ENCODE measurements at places on chromosomes 2 and 18.
A peak's percentile ranks its signal among the peaks of the same experiment; 100 is the strongest.

- no peak for DNase-seq
Observed at GRCh38 chr2:130371723-130372054, 15.8 kb downstream of the PTPN18 start.

DNA sequence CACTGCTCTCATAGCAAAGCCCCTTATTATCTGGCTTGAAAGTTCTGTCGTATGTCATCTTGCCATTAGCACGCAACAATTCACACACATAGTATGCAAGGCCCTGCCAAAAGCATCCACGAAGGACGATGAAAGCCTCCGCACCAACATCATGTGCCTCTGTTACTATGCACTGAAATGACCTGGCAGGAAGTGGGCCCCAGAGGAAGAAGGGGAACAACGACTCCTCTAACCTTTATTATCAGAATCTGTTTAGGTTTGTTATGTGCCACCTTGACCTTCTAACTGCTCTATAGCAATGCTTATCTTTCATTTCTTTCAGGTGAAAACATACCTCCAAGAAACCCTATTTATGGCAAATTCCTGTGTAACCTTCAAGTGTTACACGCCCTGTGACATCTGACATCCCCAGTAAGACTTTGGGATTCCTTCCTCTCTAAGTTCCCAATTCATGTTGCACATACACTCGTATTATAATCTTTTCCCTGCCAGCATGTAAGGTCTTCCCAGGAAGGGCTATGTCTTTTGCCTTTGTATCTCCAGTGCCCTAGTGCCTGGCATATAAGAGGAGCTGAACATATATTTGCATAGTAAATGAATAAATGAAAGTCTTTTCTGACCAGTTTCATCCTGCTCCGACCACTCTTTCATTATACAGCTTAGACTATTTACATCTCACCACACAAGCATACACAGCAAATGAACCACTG lies 7.0 kb upstream of the NDUFV2 start:
- no peak for DNase-seq

GRCh38 chr18:74665905-74666304 lies 68.2 kb downstream of the ZNF407 start:
- no peak for DNase-seq

GRCh38 chr2:127451981-127452380 lies 33.8 kb downstream of the PROC start:
- no peak for DNase-seq

- no peak for DNase-seq
Observed at GRCh38 chr18:62763101-62763521, 47.8 kb downstream of the PHLPP1 start.

DNA sequence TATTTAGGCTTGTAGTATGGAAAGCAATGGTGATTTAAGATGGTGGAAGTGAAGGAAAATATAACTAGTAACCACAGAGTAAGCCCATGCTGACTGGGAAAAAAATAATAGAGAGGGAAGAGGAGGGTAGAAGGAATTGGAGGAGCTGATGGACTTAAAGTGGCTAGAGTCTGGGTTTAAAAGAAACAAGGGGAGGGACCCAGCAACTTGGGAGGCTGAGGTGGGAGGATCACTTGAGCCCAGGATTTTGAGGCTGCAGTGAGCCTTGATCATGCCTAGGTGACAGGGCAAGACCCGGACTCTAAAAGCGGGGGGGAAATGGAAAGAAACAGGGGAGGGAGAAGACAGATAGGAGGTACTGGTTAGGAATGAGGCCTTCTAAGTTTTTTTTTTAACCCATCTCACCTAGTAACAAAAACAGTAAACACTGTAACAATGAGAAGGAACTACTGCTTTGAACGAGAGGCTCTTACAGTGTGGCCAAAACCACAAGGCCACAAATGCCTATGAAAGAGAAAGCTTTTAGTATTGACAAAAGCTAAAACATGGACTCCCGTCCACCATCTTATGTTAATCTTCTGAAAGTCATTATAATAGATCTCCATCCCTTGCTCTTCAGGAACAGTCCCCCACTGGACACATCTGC lies 26.6 kb downstream of the METTL8 start:
- DNase-seq: no peak

DNA sequence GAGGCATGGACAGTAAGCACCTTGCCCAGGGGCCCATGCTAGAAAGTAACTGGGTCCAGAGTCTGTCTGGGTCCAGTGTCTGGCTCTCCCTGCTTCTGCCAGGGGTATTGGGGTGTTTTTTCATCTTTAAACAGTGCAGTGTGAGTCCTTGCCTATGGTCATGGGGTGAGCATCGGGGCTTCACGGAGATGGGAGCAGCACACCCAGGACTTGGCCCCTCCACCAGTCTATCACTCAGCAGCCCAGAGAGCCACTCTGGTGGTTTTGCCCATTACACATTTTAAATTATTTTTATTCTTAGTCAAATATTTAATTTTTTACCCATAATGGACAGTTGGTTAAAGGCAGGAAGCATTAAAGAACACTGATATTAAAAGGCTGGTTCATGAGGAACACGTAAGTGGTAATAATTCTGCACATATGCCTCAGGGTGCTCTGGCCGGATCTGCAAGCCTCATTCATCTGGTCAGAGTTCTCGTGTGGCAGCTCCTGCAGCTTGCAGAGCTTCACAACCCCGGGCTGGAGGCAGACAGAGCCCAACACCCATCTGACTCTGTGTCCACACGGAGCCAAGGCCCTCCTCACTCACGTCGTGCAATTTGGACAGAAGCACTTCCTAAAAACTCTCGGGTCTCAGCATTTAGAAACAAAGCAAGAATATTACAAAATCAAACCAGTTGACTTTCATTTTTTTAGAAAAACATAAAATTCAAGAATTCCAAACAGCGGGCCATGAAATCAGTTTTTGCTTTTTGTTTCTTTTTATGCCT lies 204.1 kb downstream of the CTIF start:
- DNase-seq: no peak

DNA sequence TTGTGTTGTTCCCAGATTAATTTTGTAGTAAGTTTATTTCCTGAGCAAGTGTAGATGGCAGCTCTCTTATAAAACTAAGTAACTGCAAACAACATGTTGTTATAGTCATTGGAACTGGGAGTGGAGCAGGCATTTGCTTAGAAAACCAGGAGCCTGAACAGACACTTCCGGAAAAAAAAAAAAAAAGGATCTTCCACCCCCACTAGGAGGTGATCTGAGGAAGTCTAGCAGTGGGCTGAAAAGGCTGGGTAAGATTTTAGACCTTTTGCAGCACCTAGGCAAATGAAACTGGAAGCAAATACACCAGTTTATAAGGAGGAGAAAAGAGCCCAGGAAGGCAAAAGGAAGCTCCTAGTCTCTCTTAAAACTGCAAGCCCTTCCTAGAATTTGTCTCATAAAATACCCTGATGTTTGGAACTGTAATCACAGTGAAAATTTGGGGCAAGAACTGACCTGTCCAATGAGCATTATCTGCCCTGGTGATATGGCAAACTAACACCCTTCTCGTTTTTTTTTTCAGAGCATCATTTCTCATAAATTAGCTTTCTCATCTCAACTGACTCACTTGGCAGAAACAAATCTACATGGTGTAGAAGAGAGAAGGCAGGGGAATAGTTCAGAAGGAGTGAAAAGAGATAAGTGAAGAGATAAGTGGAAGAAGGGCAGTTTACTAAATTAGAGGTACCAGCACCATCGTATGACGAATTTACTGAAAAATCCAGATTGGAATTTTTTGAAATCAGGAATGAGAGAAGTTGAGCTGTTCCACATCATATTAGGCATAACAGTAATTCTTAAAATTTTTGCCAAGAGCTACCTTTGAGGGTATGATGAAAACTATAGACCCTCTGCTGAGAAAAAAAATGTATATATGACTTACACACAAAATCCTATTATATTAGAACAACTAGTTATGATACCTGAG lies 4.2 kb upstream of the CCNYL1 start:
- no peak for DNase-seq

DNA sequence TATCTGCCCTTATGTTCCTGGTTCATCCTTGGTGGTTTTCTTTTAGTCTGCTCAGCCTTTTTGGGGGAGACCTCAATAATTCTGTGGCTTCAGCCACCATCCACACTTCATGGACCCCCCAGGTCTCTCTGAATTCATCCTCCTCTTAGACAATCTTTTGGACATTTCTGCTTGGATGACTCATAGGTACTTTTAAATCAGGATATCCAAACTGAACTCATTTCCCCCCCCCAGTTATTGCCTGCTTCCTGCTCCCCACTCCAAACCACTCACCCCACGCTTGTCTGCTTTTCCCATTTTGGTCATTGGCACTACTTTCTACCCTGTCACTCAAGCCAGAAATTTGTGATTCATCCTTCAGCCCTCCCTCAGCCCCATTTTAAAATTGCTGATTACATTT lies 78.5 kb downstream of the TANC1 start:
- peak; percentile 48 for DNase-seq

- DNase-seq: no peak
Observed at GRCh38 chr2:127081826-127082633, 24.9 kb downstream of the BIN1 start.

DNA sequence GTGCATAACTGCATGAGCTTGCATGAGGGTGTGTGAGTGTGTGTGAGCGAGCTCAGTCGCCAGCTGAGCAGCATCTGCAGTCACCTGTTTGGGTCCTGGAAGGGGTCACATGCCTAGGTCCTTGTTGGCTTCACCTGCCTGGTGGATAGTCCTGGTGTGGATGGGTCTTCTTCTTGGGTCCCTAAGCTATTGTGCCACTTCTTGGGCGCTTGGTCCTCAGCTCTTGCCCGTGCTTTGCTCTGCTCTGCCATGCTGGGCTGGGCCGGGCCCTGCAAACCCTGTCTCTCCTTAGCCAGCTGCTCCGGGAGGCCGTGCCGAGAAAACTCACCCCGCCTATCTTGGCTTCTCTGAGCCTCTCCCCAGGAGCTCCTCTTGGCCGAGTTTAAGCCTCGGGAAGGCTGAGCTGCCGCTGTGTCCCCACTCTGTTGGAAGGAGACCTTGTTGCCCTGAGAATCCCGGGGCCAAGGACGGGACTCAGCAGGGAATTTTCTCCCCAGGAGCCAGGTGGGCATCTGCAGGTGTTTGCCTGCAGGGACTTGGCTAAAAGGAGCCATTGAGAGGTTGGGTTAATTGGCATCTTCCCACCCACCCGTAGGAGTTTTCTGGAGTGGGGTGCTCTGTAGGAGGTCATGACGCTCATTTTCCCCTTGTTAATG lies 300.8 kb downstream of the NDUFA10 start:
- no peak for DNase-seq

GRCh38 chr2:64422466-64422865 lies 31.5 kb upstream of the LGALSL start:
- DNase-seq: no peak

GRCh38 chr18:34942975-34943374 lies 98.2 kb upstream of the MAPRE2 start:
- no peak for DNase-seq

DNA sequence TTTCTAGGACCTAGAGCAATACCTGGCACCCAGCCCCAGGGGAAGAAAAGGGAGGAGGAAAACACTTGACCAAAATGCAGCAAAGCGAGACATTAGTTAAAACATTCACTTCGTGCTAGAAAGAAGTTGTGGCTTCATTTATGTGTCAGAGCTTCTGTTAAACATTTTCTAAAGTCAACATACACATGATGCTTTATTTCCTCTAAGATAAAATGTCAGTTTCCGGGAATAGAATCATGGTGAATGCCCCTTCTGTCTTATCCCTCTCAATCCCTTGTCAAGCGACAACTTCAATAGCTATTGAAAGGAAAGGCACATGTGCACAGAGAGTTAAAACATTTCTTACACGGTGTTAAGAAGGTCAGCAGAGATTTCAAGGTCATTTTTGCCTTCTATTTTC lies 404.6 kb upstream of the CWC22 start:
- DNase-seq: no peak

- no peak for DNase-seq
Observed at GRCh38 chr2:38171208-38171855, 95.4 kb upstream of the CYP1B1 start.

- peak; percentile 91 for DNase-seq
Observed at GRCh38 chr2:172102391-172103359, at the start of gene DLX2. Gene DLX2 (minus strand): TSS chr2:172102900. CDS start chr2:172102538, 362 bp downstream.

- no peak for DNase-seq
Observed at GRCh38 chr2:11559066-11559785, 25.4 kb downstream of the GREB1 start.

DNA sequence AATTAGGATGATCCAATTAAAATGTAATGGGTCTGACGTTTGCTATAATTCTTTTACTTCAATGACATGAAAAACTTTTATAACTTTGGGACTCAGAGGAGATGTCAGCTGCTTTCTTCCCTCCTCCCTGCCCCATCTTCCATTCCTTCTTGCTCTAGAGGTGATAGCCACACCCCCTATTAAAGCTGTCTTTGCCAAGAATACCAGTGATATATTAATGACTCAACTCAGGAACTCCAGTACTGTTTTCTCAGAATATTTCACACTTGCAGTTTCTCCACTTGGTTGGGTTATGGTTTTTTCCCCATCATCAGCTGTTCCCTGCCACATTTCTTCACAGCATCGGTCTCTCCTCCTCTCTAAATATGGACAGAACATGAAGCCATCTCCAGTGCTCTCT lies 184.0 kb downstream of the KCNE4 start:
- peak; percentile 44 for DNase-seq

- DNase-seq: no peak
Observed at GRCh38 chr2:142030735-142031134, 100.1 kb downstream of the LRP1B start.

DNA sequence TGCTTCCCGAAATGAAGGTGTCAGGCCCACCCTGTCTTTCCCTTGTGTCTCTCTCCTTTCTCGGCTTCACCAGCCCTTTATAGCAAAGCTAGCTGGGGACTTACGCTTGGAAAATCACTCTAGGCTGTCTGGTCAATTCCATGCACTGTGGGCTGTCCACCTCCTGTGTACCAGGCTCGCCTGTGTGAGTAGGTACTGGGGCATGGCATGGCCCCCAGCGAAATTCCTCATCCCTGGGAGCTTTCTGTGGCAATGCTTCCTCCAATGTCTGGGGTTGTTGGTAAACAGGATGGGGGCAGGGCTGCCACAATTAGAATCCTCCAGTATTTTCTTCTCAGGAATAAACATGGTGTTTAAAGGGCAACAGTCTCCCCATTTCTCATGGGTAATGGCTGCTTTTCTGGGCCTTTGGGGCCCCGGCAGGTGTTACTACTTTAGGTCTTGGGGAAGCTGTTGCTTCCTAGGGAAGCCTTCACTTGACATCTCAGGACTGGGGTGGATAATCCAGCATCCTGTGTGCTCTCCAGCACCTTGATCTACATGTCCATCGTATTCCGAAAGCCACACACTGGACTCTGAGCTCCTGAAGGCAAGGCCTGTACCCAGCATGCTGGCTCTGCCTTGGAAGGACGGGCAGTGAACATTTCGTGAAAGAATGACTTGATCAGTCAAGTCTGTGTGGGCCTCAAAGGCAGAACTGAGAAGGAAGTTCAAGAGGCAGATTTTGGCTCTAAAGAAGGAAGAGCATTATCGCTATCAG lies 21.1 kb downstream of the RHOB start:
- no peak for DNase-seq

- DNase-seq: no peak
Observed at GRCh38 chr2:44819061-44819460, 122.4 kb upstream of the SIX3 start.
